ENCODE measurements at places on chromosomes 2 and 18.

GRCh38 chr2:237551071-237551574 is 15.3 kb upstream of the PRLH start:
- no peak for DNase-seq

GRCh38 chr2:176068419-176068832 is 15.3 kb downstream of the EVX2 start:
- no peak for DNase-seq

DNA sequence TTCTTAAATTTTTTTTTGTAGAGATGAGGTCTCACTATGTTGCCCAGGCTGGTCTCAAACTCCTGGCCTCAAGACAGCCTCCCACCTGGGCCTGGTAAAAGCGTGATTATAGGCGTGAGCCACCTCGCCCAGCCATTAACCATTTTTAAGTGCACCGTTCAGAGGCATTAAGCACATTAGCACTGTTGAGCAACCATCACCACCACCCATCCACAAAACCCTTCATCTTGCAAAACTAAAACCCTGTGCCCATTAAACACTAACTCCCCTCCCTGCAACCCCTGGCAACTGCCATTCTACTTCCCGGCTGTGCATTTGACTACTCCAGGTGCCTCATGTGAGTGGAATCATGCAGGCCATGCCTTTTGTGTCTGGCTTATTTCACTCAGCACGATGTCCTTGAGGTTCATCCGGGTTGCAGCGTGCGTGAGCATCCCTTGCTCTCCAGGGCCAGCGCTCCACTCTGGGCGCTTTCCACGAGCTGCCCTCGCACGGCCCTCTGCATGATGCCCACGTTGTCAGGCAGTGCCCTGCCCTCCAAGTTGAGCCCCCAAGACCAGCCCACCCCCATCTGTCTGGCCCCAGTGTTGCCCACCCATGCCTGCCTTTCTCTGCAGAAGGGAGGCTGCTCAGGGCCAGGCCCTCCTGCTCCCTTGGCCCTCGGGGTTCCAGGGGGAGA is 63.0 kb upstream of the GLI2 start:
- no peak for DNase-seq

- no peak for DNase-seq
Observed at GRCh38 chr2:215845839-215846586, 167.3 kb downstream of the MREG start.

- DNase-seq: no peak
Observed at GRCh38 chr18:22485808-22486244, 68.1 kb upstream of the CTAGE1 start.

GRCh38 chr2:157327200-157327599 is 1.6 kb upstream of the ERMN start:
- DNase-seq: no peak

- DNase-seq: no peak
Observed at GRCh38 chr18:73924836-73925235, 222.8 kb downstream of the FBXO15 start.

GRCh38 chr18:54690198-54690597 is 99.2 kb downstream of the DYNAP start:
- no peak for DNase-seq

- no peak for DNase-seq
Observed at GRCh38 chr2:207073412-207073800, 92.3 kb downstream of the KLF7 start.

- no peak for DNase-seq
Observed at GRCh38 chr18:58015065-58015780, 28.8 kb upstream of the NEDD4L start.

- DNase-seq: no peak
Observed at GRCh38 chr2:160752475-160753330, 259.1 kb upstream of the RBMS1 start.

- DNase-seq: peak; percentile 27
Observed at GRCh38 chr2:138744713-138745112, 35.5 kb downstream of the NXPH2 start.

DNA sequence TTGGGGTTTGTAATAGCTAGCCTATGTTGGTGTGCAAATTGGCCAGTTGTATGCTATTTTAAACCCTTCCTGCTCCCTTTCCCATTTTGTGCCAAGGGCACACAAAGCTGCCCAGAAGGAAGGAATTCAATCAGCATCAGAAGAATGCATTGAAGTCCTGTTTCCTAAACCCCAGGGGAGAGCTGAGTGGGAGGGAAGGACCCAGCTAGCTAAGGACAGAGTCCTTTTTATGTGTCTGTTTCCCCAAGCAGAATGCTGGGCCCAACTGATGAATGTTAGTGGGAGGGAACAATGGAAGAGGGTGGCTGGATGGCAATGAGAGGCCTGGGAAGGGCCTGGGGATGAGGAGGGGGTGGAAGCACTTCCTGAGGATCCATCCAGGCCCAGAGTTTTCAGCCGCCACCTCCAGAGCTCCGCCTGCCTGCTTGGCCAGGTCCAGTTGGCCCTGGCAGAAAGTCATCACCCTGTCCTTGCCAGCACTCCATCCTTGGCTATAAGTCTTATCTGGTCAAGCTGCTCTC is 32.7 kb downstream of the MEX3C start:
- DNase-seq: no peak

DNA sequence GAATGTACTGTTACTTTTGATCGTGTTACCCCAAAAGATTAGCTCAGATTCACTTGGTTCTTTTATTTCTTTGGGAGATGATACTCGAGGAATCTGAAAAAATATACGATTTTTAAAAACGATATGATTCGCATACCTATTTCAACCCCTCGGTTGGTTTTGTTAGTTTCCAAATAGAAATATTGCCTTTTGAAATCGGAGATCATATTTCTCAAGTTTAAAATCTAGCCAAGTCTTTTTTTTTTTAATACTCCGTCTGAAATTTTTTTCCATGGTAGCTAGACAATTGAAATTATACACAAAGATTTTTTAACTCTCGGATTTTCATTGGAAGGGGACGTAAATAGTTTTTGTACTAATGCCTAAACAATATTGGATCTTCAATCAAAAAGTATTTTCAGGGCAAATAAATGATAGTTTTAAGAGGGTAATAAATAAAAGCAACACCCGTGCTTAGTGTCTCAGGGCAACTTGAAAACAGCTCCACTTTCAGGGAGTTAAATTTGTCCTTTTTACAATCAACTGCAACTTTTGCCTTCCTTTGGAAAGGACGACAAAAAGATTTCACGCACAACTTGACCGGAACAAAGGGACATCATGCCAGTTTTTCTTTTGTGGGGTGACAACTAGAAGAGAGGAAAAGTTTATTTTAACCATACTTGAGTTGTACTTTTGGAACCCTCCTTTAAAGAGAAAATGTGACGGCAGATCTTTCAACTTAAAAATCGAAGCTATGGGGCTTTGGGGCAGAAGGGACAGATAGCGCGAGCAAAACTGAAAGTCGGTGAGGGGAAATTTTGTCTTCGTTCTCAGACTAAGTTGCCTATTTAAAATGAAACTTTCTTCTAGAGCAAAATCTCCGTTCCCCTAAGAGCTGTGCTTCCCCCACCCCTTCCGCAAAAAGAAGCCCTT is 5.8 kb upstream of the ONECUT2 start:
- no peak for DNase-seq

DNA sequence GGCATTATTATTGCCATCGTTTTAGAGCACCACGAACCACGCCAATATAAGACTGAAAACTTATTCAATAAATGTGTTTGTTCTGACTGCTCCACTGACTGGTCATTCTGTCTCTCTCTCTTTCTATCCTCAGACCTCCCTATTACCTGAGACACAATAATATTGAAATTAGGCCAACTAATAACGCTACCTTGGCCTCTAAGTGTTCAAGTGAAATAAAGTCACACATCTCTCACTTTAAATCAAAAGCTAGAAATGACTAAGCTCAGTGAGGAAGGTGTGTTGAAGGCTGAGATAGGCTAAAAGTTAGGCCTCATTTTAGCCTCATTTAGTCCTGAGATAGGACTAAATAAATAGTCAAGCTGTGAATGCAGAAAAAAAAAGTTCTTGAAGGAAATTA is 38.8 kb downstream of the G6PC2 start:
- no peak for DNase-seq

DNA sequence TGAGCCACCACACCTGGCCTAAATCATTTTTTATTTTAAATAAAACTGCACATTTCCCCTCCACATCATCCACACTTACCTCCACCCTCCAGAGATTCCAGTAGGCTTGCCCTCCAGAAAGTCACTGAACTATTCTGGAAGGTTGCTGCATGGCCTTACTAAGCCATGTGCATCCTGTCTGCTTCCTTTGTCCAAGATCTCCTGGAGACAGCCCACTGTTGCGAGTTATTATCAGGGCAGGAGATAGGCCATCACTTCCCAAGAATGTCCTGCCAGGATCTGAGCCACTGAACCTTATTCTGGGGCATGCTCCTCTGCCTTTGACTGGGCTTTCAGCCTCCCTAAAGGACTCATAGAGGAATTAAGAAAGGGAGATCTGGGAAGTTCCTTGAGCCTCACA is 26.8 kb downstream of the CCDC68 start:
- no peak for DNase-seq

- DNase-seq: no peak
Observed at GRCh38 chr2:129796225-129796624, 183.2 kb upstream of the RAB6C start.

GRCh38 chr2:227472265-227473121 is 537 bp downstream of the AGFG1 start:
- DNase-seq: peak; percentile 53

DNA sequence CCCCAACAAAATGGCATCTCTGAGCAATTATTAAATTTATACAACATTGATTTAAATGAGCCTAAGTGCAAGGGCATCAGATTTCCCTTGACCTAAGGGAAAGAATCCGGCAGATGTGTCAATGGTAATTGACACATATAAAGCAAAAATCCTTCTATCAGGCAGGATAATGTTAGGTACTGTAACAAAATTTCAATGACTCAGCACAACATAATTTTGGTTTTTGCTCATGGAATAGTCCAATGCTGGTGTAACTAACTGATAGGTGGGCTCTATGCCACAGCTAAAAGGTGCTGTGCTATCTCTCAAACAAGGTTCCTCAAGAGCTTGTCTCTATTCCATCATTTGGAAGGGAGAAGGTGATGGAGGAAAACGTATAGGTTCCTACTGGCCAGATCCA is 68.3 kb upstream of the MEIS1 start:
- no peak for DNase-seq

GRCh38 chr2:5235701-5236100 is 456.5 kb upstream of the SOX11 start:
- DNase-seq: no peak

DNA sequence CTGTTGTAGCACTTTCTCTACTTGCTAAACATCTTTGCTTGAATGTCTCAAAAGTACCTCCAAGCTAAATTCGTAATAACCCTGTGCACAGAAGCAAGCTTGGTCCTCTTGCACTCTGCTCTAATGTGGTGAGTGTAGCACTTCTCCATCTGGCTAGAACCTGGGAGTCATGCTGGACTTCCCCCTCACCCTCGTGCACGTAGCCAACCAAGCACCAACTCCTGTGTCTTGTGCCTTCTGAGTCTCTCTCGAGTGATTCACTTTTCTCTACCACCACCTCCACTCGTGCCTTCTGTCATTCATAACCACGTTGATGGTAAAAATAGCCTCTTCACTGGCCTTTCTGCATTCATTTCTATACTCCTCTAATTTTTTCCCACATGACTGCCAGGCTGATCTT is 91.9 kb upstream of the KCNE4 start:
- DNase-seq: no peak

GRCh38 chr2:112881217-112881985 is 29.6 kb upstream of the IL37 start:
- DNase-seq: no peak

DNA sequence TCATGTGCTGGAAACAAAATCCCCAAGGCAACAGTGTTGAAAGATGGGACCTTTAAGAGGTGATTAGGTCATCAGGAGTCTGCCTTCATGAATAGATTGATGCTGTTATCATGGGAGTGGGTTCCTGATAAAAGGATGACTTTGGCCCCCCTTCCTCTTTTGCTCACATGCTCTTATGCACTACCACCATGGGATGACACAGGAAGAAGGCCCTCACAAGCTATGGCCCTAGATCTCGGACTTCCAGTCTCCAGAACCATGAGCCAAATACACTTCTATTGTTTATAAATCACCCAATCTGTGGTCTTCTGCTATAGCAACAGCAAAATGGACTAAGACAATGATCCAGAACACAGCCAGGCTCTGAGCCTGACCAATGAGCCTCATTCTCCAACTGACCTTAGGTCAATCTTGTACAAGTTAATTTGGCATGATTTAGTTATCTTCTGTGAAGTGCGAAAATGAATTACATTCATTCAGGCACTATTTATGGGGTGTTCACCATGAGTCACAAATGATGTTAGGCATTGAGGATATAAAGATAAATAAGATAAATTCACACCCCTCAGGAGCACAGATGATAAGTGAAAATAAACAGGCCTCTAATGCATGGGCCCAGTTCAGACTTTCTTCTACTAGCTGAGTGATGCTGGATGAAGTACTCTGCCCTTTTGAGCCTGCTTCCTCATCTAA is 37.7 kb upstream of the NT5C1B start:
- no peak for DNase-seq

DNA sequence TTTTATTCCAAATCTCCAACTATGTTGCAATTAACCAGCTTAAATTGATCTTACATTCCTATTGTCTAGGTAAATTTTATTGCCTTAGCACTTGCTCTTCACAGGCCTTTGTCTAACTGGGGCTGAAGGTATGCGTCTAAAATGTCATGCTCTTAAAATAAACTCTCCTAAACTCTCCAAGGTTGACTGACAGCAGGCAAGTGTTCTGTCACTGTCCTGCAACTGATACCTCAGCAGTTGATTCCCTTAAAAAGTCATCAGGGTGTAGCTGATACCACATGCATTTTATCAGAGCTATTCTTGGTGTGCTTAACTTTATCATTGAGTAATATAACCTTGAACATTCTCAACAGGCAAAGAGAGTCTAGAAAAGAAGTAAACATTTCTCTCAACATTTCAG is 680 bp downstream of the TTN start:
- DNase-seq: no peak

- DNase-seq: no peak
Observed at GRCh38 chr18:48168861-48169260, 238.4 kb upstream of the SMAD2 start.

DNA sequence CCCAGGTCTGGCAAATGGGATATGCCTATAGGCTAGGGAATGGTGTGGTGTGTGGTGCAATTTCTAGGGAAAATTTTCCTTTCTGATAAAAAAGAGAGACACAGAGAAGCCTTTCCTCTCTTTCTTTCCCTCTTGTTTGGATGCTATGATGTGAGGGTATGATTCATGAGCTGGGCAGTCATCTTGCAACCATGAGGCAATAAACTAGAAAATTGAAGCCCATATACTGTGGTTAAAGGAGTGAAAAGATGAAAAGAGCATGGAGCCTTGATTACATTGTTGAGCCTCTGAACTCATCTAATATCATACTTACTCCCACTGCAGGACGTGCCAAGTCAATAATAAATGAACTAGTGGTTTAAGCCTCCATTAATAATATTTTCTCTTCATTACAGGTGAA is 215.6 kb downstream of the HAUS1 start:
- no peak for DNase-seq

GRCh38 chr2:100140582-100140981 is 1.8 kb downstream of the AFF3 start:
- no peak for DNase-seq

Measured in SHP77 (cell line).